ENCODE measurements at places on chromosomes 12 and 14.

- no peak for DNase-seq
Observed at GRCh38 chr14:57748279-57748678, 117.6 kb downstream of the SLC35F4 start.

DNA sequence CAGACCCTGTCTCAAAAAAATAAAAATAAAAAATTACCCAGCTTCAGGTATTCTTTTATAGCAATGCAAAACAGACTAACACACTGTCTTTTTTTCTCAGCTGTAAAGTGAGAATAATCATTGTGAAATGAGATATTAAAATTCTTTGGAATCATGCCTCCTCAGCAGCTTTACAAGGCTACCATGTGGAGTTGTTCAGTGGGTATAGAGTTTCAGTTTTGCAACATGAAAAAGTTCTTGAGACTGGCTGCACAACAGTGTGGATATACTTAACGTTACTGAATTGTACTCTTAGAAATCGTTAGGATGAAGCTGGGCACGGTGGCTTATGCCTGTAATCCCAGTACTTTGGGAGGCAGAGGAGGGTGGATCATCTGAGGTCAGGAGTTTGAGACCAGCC, 15.7 kb upstream of the MAPKAPK5 start:
- no peak for DNase-seq

DNA sequence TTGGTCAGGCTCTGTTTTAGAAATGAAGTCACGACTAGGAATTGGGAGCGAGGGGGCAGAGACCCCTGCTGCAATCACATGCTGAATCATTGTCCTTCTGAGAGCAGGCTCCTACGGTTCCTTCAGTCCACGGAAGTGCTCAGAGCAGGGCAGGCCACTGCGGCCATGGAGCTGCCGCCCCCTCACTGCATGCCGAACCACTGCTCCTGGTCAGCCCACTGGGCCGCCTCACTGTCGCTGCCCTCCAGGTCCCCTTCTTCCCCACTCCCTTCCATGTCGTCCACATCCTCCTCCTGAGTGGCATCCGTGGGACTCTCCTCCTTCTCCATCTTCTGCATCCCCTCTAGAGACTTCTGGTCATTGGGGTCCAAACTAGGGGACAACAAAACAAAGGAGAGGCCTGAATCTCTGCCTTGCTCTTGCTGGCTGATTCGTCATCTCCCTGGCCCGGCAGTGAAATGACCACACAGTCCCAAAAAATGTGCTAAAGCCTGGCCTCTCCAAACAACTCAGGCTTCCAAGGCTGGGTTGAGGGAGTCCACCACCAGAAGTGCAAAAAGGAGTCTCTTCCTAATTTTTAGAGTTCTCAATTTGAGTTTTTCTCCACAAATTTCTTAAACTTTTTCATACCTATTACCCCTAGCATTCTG, 29.4 kb downstream of the ANAPC7 start:
- no peak for DNase-seq

DNA sequence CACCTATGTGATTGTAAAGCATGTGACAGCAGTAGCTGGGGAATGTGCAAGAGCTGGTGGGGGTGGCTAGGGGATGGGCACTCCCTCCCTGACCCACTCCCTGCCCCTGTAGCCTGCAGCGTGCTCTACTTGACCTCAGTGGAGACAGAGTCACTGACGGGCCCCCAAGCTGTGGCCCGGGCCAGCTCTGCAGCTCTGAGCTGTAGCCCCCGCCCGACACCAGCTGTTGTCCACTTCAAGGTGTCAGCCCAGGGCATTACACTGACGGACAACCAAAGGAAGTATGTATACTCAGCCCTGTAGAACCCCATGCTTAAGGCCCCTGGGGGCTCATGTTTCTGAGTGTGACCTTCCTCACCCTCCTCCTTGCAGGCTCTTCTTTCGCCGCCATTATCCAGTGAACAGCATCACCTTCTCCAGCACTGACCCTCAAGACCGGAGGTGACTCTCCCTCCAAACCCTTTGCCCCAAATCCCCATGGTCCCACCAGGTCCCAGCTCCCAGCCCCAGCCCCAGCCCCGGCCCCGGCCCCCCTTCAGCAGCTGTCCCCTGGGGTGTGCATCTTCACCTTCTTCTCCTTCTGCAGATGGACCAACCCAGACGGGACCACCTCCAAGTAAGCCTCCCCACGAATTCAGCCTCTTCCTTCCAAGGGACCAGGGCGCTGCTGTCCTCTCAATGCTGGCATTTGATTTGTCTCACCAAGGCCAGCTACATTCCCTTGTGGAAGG, 13.3 kb downstream of the TNS2 start:
- no peak for DNase-seq

DNA sequence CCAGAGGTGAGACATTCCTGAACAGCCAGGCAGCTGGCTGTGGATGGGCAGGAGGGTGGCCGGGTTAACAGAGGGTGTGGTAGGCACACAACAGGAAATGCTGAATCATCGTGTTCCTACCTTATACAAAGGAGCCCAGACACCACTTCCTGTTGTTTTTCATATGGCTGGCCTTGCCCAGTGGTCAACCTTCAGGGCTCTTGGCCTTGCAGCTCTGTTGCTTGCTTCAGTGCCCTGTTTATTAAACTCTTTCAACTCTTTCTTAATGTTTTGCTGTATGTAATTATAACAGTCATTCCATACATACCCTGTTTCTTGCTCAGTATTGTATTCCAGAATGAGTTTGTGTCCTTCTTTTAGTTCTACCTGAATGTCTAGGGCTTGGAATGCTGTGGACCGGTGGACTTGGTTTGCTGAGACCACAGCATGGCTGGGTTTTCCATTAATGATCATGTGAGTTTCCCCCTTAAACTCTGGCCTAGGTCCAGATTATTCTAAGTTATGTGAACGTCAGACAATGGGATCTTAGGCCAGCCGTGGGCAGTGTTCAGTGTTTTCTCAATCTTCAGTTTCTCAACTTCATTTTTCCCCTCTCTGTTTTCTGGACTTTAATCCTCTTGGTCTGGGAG, 11.9 kb downstream of the CFAP54 start:
- no peak for DNase-seq

GRCh38 chr12:131448254-131448795, 262.6 kb upstream of the SFSWAP start:
- DNase-seq = no peak

DNA sequence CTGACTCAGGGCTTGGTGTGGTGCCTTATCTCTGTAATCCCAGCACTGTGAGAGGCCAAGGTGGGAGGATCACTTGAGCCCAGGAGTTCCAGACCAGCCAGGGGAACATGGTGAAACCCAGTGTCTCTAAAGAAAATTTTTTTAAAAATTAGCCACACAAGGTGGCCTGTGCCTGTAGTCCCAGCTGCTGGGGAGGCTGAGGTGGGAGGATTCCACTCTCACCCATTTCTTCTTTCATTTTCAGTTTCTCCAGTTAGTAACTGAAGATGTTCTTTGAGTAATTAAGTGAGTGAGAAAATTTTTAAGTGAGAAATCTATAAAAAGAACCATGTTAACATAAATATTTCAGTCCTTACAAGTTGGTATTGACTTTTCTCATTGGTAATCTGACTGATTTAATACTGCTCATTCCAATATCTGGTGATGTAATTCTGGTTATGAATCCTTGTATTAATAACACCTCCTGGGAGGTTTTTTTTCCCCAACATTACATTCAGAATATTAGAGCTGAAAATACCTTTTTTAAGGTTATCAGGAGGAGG, 6.1 kb downstream of the METTL3 start:
- no peak for DNase-seq

GRCh38 chr12:120800665-120801064, 75.0 kb downstream of the ACADS start:
- no peak for DNase-seq

DNA sequence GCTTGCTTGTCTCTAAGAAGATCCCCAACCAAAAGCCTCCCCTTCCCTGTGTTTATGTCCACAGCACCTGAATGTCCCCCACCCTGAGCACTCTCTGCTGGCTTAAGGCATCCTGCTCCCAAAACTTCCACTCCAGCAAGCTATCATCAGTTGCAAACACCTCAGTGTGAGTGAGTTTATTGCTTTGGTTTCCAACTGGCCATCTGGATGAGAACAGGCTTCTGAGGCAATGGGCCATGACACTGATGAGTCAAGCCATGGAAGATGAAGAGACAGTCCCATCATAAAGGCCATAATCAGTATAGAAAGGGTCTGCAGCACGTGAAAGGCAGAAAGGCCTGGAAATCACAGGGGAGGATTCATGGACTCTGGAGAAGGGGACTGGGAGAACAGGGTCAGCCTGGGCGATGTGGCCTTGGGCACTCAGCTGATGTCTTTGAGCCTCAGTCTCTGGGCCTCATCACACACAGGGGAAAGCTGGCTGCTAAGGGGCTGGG, 12.8 kb downstream of the CMKLR1 start:
- no peak for DNase-seq

- DNase-seq = no peak
Observed at GRCh38 chr12:133217219-133217618, 18.5 kb downstream of the ANHX start.

DNA sequence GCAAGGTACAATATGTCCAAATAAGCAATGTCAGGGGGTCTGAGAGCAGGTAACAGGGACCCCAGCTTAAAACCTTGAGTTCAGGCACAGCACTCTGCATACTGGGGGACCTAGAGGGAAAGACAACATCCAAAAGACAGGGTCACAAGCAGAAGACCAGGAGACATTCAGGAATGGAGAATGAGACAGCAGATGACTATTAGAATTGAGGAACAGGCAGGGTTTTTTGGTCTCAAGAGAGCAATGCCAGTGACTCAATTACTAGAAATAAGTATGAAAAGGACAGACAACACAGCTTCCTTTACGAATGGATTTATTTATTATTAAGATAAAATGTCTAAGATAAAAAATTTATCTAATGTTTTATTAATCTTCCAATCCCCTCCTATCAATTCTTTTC, 223.0 kb downstream of the PTPRO start:
- DNase-seq = no peak

DNA sequence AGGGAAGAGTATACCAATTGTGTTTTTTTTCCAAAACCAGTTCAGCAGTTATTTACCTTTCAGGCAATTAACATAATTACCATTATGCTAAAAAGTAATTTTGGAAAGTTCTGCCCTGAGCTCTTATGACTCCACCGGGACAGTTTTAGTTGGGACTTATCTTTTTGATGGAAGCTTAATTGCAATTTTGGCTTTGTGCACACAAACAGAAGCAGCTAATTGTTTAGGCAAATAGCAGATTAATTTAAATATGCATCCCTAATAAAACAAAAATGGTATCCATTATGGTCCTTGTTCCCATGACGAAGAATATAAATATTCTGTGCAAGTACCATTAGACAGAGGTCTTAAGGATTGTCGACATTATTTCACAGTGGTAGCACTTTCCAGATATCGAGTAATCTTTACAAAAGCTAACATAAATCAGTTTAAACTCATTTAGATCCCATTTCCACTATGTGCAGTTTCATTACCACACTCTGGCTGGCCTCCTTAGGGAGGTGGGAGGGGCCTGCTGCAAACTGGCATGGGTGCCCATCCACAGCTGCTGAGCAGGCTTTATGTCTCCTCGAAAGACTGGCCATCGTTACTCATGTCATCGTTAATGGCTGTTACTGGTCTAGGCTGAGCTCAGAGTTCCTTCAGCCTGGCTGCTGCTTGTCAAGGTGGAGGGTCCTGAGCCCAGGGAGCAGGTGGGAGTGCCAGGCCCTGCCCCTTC, 68.2 kb downstream of the FBXW8 start:
- no peak for DNase-seq
